ENCODE measurements at places on chromosomes 4 and X. TPM values are rescaled to one million over a fixed set of nuclear protein-coding genes. Genes with fewer than 3 reads are reported as not detected.

DNA sequence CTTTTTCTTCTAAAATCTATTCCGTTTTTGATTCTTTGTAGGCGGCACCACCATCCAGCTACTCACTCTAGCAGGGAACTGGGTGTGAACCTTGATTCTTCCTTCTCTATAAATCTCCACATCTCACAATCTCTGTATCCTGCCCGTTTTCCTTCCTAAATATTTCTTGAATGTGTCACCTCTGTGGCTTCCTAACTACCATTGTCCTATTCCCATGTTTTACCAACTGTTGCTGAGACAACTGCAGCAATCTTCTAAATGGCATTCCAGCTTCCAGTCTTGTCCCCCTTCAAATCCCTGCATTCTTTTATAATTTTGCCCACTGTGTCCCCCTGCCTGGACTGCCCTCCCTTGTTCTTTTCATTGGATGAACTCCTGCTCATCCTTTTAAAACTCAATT lies 641.3 kb downstream of the RPA4 start:
- no peak overlapping the region for H3K4me3 ChIP-seq
- H3K36me3 ChIP-seq: no peaks in the 10 kb centered on the region
- no peaks in the 10 kb centered on the region for H3K27me3 ChIP-seq
- peak; percentile 48 for DNase-seq
- no peak overlapping the region for H3K27ac ChIP-seq

The TMEM255A gene
- polyA plus RNA-seq: 0.93 TPM

The TMPRSS11F gene
- not detected for polyA plus RNA-seq

The TKTL1 gene
- polyA plus RNA-seq: not detected

- H3K4me3 ChIP-seq: no peak overlapping the region
- H3K4me1 ChIP-seq: no peaks in the 10 kb centered on the region
- peak; percentile 51 for DNase-seq
Observed at GRCh38 chr4:127586922-127587571, 45.7 kb upstream of the INTU start.

The LAGE3 gene
- 6.1 TPM for polyA plus RNA-seq

DNA sequence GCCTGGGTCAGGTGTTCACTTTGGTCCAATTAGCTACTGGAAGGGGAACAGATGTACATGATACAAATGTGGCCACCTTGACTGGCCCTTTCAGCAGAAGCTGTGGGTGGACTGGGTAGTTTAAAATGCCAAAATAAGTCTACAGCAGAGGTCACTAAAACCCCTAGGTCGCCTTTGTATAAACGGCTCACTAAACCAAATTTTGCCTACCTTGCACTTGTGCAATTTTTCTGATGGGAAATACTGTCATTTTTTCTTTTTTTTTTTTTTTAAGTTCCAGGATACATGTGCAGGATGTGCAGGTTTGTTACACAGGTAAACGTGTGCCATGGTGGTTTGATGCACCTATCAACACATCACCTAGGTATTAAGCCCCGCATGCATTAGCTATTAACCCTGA lies 109.8 kb downstream of the EGF start:
- H3K4me3 ChIP-seq: no peak overlapping the region
- no peaks in the 10 kb centered on the region for H3K4me1 ChIP-seq
- H3K27ac ChIP-seq: no peak overlapping the region
- no peaks in the 10 kb centered on the region for H3K36me3 ChIP-seq
